ENCODE measurements at places on chromosomes 11 and 22.

- DNase-seq, result no peak
Observed at GRCh38 chr22:45964372-45964771, 12.6 kb downstream of the WNT7B start.

- DNase-seq, result no peak
Observed at GRCh38 chr11:119091178-119091577, 6.5 kb downstream of the HMBS start.

GRCh38 chr22:35863432-35863831 is 145.8 kb downstream of the APOL5 start:
- DNase-seq, result no peak

GRCh38 chr11:91857179-91857578 is 367.4 kb upstream of the FAT3 start:
- no peak for DNase-seq

DNA sequence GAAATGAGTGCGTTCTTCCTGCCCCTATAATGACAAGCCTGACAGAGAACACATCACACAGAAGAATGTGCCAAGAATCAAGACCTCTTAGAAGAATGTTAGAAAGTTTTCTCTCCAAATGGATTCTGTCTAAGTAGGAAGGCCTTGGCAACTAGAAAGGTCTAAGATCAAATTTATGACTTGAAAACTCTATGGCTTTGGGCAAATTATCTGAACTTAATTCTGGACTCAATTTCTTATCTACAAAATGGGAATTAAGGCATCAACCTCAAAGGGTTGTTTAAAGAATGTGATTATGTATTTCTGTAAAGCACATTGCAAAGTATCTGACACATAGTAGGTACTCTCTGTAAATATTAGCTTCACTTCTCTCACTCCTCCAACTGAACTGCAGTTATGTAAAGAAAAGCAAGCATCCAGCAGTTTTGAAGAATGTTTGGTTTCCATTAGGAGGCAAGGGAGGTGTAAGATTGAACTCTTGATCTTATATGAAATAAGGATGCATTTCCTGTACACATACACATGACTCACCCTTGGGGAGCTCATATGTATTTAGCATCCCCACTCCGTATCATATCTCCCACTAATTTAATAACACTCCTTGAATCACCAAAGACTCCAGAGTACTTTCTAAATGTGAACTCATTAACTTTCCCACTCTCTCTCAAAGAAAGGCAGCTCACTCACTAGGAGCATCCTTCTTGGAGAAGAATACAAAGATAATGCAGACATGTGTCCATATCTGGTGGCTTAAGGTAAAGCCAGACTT is 77.6 kb downstream of the ETS1 start:
- DNase-seq, result no peak

DNA sequence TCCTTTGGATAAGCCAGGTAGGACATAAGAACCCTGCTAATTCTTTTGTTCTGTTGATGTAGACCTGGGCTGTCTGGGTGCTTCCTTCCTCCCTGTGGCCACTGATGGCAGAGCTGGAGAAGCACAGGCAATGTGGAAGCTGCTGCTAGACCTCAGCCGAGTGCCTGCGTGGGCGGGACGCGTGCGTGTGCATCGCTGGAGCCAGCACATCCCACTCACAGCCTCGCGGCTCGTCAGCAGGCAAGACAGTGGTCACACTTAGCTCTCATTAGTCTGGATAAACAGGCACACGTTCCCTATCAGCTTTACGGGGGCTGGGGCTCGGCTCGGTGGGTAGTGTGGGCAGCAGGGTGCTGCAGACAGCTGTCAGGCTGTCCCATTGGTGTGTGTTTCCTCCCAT is 155.7 kb downstream of the GRIK4 start:
- no peak for DNase-seq

DNA sequence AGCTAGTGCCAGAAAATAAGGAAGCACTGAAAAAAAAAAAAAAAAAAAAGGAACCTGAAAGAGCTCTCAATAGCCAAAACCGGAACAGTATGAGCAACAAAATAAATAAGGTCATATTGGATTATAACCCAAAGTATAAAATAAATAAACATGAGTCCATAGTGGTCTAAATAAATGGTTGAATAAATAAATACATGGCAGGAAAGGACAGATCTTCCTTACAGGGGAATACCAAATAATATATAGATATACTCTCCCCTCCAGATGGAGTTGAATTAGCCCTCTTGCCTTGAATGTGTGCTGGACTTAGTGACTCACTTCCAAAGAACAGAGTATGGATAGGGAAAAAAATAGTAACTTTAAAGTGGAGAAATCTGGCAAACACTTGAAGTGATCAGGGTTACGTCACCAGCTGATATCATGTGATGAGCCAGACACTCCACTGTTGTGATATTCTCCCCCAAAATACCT is 14.3 kb upstream of the ARRB1 start:
- DNase-seq, result no peak

- no peak for DNase-seq
Observed at GRCh38 chr11:66864924-66865697, 8.2 kb downstream of the LRFN4 start.

- no peak for DNase-seq
Observed at GRCh38 chr11:41456269-41456668, 3.2 kb downstream of the LRRC4C start.

GRCh38 chr11:115942011-115942410 is 437.8 kb upstream of the CADM1 start:
- no peak for DNase-seq

- DNase-seq, result no peak
Observed at GRCh38 chr11:34134765-34135164, 29.3 kb downstream of the NAT10 start.

- DNase-seq, result no peak
Observed at GRCh38 chr11:110691926-110692325, 20.3 kb downstream of the ARHGAP20 start.
